ENCODE measurements at places on chromosomes 7 and 10.

GRCh38 chr7:2964208-2964607 lies 79.5 kb downstream of the CARD11 start:
- DNase-seq, result no peak

- DNase-seq, result no peak
These were observed 40.5 kb downstream of the LYZL1 start for GRCh38 chr10:29329420-29329819.

DNA sequence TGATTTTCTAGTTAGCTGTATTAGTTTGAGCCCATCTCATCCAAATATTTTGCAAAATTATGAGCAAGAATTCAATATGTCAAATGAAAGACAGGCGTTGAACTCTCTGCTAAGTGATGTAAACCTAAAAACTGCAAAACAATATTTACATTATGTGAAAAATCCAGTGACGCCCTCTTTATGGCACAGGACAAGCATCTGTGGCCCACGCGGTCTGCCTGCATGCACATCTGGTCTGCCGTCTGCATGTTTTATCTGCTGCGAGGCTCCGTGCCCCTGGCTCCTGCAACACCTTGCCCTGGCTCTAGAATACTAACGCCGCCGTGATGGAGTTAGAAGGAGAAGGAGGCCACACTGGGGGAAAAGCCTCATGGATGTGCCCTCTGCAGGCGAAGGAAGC lies 142.0 kb downstream of the SVIL start:
- no peak for DNase-seq

GRCh38 chr10:48765039-48765438 lies 80.4 kb downstream of the WDFY4 start:
- no peak for DNase-seq

DNA sequence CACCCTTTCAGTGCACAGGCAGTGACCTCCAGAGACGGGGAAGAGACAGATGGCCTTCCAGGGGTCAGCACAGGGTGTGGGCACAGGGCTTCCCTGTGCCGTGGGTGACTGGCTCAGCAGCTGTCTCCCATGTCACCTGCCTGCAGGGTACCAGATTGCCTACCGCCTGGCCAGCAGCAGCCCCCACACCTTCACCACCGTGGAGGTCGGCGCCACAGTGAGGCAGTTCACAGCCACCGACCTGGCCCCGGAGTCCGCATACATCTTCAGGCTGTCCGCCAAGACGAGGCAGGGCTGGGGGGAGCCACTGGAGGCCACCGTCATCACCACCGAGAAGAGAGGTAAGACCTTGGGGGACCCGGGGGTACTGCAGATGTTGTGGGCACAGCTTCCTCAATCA lies 536.5 kb upstream of the FOXK1 start:
- DNase-seq, result no peak

- no peak for DNase-seq
These were observed 43.1 kb downstream of the AMZ1 start for GRCh38 chr7:2730846-2731770.

DNA sequence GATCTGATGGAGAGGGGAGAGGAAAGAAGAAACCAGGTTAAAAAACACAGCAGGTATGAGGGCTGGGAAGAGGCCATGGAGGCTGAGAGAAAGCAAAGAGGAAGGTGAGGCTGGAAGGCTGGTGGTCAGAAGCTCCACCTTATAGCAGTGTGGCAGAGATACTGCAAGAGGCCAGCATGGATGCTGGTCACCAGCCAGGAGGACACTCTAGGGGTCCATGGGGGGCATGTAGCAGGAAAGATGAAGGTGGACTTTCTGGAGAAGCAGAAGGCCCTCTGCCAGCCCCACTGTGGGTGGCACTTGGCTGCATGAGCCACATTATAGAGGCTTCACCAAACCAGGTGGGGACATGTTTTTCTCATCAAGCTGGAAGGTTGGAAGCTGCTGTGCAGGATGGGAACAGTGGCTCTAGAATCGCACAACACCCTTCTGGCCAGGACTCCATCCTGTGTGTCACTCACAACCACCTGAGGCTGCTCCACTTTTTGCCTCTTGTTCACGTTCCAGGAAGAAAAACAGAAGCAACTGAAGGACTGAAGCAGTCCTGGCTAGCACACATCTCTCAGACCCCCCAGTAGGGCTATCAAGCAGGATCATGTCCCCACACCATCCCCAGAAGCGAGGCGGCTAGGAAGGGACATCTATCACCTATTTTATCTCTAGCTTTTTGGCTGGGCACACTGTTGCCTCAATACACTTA lies 587.5 kb upstream of the MGMT start:
- no peak for DNase-seq

- peak; percentile 81 for DNase-seq
These were observed 13.0 kb upstream of the STK31 start for GRCh38 chr7:23696916-23697441.

DNA sequence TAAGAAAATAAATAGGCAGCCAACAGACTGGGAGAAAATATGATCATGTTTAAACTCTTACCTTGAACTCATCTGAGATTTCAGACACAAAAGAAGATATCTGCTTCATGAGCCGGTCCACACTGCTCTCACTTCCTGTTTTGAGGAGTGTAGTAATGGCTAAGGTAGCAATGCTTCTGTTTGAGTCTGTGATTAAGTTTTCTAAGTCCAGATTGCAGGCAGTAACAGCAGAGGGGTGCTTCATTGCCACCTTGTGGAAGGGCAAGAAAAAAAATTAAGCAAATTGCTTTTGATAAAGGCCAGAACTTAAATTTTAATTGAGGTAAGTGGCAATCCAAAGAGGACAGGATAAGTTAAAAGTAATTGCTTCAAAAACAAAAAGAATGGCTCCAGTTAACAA lies 69.1 kb downstream of the MEST start:
- DNase-seq, result peak; percentile 55

GRCh38 chr7:44608916-44609648 lies 2.7 kb downstream of the OGDH start:
- no peak for DNase-seq

DNA sequence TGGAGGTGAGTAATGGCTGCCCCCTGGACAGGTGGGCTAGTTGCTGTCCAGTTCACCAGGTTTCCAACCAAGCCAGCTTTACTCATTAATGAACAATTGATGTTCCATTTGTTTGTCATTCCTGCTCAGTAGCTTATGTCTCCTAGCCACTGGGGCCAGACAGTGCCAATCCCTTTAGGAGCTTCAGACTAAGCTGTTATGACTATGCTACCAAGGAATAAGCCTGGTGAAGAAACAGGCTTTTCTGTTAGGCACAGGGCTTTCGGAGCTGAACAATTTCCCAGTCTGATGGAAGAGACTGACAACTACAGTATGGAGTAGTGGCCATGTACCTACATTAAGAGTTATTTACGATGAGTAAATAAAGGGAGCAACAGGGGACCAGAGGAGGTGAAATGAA lies 2.1 kb upstream of the FMC1 start:
- no peak for DNase-seq

- no peak for DNase-seq
These were observed 11.1 kb downstream of the TRPV6 start for GRCh38 chr7:142874409-142874808.

- DNase-seq, result no peak
These were observed 14.3 kb upstream of the BHLHA15 start for GRCh38 chr7:98196706-98197605.

DNA sequence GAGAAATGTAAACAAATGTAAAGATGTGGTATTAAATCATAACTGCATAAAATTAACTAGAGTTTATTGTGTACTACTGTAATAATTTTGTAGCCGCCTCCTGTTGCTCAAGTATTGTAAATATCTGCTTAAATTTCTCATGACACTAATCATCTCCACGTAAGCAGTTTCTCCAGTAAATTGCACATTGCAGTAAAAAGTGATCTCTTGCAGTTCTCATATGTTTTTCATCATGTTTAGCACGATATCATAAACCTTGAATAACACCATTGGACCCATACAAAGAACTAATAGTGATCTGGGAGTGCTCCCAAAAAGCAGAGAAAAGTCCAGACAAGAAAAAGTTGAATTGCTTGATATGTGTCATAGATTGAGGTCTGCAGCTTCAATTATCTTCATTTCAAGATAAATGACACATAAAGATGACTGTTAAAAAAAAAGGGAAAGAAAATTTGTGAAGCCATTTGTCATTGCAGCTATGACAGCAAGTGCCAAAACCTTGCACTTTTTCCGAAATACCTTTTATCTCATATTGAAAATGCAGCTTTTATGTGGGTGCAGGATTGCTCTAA lies 15.3 kb downstream of the LIPA start:
- no peak for DNase-seq

DNA sequence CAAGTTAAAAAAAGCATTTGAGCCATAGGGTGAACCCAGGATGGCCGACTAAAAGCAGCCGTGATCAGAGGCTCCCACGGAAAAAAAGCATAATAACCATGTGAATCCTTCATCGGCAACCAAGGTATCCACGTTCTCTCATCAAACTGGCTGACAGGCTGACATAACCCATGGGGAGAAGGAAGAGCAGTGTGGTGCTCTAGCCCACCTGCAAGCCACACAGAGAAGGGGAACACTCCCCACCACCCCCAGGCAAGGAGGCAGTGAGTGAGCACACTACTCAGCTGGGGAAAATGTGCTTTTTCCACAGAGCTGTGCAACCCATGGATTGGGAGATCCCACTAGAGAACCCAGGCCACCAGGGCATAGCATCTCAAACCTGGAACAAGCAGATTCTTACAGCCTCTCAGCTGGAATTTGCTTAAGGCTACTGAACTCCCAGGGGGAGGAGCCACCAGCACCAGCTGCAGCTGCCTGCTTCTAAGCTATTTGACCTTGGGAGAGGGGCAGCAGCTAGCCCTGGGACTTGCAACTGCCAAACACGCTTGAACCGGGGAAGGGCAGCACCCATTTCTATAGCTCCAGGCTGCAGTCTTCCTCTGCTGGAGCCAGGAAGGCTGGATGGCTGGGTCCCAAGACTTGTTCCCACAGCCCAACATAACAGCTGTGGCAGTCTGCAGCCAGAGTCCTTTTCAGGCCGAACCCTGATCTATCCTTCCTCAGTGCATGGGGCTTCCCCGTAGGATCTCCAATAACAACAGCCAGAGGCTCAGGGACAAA lies 178.2 kb upstream of the NRG3 start:
- no peak for DNase-seq

DNA sequence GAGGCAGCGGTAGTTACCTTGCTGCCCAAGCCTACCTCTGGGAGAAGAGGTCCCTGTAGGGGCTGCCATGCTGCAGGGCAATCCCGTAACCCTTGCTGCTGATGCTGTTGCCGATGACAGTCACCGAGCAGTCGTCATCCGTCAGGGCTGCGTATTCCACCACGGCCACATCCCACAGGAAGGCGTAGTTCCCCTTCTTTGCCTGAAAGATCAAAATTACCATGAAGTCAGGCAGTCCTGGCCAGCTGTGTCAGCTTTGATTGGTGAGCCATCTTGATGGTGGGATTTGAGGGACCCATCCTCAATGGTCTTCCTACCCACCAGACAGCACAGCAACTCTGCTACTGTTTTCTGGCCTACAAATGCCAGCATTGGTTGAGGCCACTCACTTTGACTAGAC lies 746.8 kb downstream of the GRID1 start:
- DNase-seq, result no peak

- no peak for DNase-seq
These were observed 9.9 kb upstream of the MYO1G start for GRCh38 chr7:44988701-44989100.

- no peak for DNase-seq
These were observed 65.7 kb downstream of the AOAH start for GRCh38 chr7:36658335-36659171.

DNA sequence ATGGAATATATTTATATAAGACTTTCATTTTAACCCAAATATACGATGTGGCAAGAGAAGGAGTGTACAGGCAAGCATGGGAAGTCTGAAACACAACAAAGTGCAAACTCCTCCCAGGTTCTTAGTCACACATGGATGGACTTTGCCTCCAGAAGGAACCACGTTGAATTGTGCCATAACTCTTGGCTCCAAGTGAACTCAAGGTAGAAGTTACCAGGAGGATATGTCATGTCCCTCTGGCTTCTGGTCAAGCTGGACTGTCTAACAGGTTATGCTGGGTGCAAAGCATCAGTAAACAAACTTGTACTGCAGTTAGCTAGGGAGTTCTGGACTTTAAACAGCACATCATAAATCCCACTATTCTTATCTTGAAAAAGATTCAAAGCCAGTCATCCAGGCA lies 328.3 kb upstream of the TEX47 start:
- peak; percentile 92 for DNase-seq

DNA sequence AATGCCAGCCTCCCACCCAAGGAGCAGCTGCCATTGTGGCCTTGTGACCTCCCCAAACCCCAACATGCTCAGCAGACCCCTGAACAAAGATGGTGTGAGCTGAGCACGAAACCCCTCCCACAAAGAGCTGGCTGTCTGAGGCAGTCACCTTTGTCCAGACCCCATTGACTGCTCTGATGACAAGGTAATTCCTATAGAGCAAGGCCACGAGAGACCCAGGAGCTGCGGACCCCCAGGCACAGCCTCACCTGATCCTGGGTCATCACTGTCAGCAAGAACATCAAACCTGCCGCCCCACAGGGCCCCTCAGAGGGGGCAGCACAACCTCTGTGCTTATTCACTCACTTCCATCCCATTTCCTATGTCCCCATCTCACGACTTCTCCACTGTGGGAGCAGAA lies 102.6 kb downstream of the CPXM2 start:
- DNase-seq, result no peak

DNA sequence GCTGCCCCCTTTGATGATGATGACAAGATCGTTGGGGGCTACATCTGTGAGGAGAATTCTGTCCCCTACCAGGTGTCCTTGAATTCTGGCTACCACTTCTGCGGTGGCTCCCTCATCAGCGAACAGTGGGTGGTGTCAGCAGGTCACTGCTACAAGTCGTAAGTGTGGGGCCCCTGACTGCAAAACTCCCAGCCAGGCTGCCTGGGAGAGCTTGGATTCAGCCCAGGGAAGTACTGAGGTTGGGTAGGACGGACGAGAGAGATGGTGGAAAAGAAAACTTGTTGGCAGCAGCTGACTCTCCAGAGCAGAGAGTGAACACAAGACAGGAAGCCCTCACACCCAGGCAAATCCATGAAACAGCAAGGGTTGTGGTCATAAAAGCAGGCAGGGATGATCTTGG lies 1.3 kb downstream of the PRSS2 start:
- DNase-seq, result no peak

All from HT-29 (cell line).